Neural progenitor cell (in vitro differentiated cells): ENCODE measurements at places on chromosomes 1 and 21. TPM values are rescaled to one million over a fixed set of nuclear protein-coding genes. Genes with fewer than 3 reads are reported as not detected.

GRCh38 chr1:53076721-53077598 lies 14.9 kb downstream of the PODN start:
- peak; percentile 60 for DNase-seq

Gene FOXJ3
- 48.8 and 58.5 TPM in 2 replicates for total RNA-seq

DNA sequence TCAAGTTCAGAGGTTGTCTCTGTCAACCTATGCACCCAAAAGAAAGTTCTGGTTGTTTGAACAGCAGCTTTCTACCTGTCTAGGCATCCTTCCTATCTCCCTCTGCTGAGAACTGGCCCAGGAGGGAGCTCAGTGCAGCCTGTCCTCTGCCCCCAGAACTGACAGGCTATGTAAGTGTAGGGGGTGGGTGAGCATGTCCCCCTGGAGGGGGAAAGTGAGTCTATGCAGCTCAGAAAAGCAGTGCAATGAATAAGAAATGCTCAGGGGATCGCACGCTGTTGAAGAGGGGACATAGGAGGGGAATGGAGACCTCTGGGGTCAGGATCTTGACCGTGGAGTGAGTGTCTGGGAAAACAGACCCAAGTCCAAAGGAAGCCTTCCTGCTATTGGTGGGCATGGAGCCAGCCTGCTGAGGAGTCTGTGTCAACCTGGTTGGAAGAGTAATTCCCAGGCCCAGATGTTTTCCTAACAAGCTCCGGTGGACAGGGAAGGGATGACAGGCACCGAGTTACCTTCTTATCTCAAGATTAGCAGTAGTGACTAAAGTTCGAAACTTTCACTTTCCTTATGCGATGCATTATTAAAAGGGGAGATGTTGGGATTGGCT lies 26.1 kb upstream of the FHAD1 start:
- no peak for DNase-seq

- no peak for DNase-seq
Measured at GRCh38 chr21:17769447-17769845, 49.7 kb downstream of the C21orf91 start.

- DNase-seq, result no peak
Measured at GRCh38 chr1:63632110-63632509, 38.9 kb downstream of the PGM1 start.

- DNase-seq, result no peak
Measured at GRCh38 chr1:245859493-245860114, 647.5 kb downstream of the SMYD3 start.

DNA sequence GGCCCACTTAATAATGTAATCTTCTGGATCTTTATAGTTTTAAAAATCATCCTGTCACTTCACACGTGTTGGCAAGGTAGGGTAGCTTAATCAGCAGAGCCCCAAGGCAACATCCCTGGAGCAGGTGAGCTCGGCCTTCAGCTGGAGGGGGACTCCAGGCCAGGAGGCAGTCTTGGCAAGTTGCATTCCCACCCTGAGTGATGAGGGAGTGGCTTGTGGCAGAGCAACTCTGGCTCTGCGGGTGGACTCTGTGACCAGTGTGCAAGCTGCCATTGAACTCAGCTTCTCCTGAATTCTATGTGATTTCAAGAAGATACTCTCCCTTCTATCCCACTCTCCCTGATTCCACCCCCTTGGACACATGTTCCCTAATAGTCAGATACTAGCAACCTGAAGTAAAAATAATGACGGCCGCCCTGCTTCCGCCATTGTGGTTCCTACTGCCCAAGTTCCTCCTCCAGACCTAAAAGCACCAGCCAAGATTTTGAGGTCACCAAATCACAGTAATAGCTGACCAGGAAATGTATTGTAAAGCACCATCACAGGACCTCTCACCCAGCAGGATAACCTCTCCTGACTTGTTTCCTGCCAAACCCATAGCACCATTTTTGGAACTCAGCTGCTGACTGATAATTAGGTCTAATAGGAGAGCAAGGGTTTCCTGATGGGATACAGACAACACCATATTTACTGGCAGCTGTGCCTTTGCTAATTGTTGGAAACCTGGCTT lies 11.5 kb upstream of the LYST start:
- no peak for DNase-seq

- DNase-seq, result no peak
Measured at GRCh38 chr1:205782627-205783432, 7.5 kb upstream of the RAB29 start.

- peak; percentile 75 for DNase-seq
Measured at GRCh38 chr1:29237852-29238619, 1.7 kb downstream of the PTPRU start.

GRCh38 chr1:19390166-19390850 lies 78.2 kb downstream of the SLC66A1 start:
- no peak for DNase-seq

DNA sequence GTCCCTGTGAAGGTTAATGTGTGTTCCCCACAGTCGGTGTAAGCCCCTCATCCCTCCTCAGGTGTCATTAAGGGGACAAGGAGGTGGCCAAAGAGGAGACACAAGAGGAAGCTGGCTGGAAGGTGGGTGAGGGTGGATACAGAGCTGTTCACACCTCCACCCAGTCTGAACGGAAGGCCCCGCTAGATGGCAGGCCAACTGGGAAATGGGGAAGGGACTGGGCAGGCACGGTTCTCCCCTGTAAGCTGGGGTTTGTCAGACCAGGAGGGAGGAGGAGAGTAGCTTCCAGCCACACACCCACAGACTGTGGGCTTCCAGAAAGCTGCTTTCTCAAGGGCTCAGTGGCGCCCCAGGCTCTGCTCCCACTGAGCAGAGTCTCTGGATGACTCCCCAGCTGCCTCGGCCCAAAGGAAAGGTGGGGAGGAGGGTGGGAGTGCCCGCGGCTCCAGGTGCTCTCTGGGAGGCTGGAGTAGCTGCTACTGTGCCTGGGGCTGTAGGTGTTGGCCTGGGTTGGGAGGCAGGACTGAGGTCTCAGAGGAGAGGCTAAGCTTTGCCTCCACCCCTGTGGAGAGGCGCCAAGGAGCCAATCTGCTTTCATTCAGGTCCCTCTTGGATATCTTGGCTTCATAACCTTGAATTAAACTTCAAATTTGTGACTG lies 41.2 kb downstream of the PCP4 start:
- peak; percentile 27 for DNase-seq

GRCh38 chr1:10789047-10789791 lies 7.2 kb downstream of the CASZ1 start:
- DNase-seq, result no peak

- no peak for DNase-seq
Measured at GRCh38 chr1:104084380-104084779, 334.7 kb downstream of the AMY1C start.

Gene POU3F1
- 16.5 and 44.6 TPM in 2 replicates for total RNA-seq

Gene DENND2D
- not detected in 2 replicates for total RNA-seq

DNA sequence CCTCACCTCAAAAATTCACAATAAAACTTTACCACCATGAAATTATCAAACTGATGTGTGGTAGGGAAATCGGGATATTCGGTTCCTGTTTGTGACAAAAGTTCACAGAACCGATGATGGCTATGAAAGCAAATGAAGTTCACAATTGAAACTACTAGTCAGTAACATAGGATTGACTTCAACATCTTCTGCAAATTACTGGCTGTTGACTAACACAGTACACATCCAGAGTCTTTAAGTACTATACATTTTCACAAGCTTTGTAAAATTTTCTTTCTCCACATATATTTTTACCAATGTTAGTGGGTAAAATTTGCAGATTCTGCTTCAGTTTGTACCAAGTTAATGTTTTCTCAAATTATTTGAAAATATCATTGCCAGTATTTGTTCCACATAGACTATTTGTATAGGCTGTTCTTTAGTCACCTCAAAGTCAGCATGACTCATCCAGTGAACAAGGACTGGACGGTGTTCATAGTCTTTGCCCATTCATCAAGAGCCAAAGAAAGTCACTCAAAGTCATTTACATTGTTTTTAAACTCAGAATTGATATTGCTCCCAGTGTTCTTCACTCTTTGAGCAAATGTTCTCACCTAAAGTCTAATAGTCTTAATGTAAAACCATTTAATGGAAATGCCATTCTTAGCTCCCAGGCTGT lies 213.4 kb downstream of the USP25 start:
- DNase-seq, result no peak

DNA sequence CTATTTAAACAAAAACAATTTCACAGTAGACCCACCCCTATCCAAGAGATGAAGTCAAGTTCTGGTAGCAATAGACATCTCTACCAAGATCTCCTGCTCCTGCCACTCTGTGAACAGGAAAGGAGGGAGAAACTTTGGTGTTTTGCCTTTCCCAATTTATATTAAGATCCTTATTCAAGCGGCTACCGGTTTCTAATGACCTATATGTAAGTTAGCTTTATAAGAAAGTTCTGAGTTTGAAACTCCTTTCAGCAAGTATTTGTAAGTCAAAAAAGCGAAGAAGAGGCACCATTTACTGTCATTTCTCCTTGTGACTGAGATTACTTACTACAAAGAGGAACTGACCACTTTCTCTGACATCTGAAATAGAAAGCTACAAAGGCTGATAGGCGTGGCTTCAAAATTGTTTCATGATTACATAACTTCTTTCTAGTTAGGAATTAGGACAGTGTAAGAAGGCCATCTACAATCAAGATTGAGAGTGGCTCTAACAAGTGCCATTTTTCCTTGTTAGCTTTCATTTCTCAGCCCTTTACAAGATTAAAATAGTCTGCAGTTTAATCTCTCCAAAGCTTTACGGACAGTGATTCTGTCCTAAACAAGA lies at the start of gene MNDA:
Gene MNDA, plus strand, starts transcription at position 448 of the 604 bp plus-strand sequence. CDS start 10,803 bp downstream, outside the sequence.
- DNase-seq, result no peak

DNA sequence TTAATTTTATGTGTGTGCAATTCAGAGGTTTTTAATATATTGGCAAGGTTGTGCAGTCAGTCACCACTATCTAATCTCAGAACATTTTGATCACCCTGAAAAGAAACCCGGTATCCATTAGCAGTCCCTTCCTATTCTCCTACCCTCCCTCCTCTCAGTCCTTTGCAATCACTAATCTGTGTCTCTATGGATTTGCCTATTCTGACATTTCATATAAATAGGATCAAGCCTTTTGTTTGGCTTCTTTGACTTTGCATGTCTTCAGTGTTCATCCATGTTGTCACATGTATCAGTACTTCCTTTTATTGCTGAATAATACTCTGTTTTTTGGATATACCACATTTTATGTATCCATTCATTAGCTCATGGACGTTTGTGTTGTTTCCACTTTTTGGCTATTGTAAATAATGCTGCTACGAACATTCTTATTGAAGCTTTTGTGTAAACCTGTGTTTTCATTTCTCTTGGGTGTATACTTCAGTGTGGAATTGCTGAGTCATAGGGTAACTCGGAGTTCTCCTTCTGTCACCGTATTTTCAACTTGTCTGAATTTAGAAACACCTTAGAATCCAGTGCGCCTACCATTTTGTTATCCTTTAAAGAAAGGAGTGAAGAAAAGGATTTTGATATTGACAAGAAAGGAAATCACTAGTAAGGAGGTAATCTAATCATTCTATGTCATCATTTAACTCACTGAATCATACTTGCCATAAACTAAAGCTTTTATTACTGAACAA lies 3.4 kb downstream of the CEP85 start:
- no peak for DNase-seq

DNA sequence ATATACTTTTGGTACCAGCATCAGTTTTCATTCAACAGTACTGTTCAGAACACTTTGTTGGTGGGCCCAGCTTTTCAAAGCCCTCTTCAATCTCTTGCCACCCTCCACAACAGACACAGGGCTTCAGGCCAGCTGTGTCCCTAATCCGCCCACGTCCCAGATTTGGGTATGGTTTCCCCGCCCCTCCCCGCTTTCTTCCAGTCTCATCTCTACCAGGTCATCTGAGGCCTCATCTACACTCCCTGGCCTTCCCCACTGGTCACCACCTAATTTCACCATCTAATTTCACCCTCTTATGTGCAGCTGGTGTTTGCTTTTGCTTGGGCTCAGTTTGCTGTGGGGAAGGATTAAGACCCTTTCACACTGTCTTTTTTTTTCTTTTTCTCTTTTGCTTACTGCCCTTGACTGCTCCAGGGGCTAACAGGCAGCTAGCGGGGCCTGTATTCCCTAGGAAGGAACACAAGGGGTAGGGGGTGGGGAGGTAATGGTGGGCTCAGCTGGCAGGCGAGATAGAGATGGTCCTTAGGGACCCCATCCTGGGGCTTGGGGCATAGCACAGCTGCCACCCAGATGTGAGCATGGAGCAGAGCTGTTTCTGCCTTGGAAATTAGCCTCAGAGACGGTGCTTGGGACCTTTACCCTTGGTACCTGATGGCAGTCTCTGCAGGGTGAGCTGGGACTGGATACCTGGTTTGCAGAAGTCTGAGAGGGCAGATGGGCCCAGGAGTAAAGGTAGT lies 3.8 kb upstream of the EPB41 start:
- peak; percentile 33 for DNase-seq

GRCh38 chr1:200891774-200892157 lies 2.9 kb upstream of the INAVA start:
- DNase-seq, result peak; percentile 93

- DNase-seq, result no peak
Measured at GRCh38 chr1:55046871-55047270, 7.5 kb downstream of the PCSK9 start.

Gene SLC6A9
- total RNA-seq, result 1.4 and 5.6 TPM in 2 replicates

Gene WDR26
- 52.1 and 62.4 TPM in 2 replicates for total RNA-seq

DNA sequence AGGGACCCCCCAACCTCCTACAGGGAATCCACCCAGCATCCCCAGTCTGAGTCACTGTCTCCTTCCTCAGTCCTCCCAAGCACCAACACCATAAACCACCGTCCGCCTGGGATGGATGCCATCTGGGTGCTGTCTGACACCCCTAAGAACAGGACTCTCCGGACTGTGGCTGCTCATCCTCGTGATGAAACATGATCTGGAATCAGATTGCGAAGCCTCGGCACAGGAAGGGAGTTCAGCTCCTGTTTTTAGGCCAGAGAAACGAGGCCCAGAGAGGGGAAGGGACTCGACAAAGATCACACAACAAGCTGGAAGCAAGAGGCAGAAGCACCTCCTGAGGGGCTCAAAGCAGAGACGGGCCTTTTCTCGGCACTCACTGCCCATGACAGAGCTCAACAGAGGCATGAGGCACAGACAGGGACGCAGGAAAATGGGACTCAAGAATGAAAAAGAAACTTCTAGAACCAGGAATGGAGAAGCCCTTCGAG lies 8.4 kb downstream of the KCNN3 start:
- no peak for DNase-seq

GRCh38 chr1:1883092-1883873 lies 7.6 kb downstream of the GNB1 start:
- peak; percentile 43 for DNase-seq

Gene OR2T35
- total RNA-seq, result not detected in 2 replicates

Gene SPEN
- 40.1 and 59.6 TPM in 2 replicates for total RNA-seq

GRCh38 chr21:29638138-29638537 lies 301.7 kb downstream of the GRIK1 start:
- no peak for DNase-seq

Gene ZSCAN20
- total RNA-seq, result 11.4 and 14.8 TPM in 2 replicates

Gene SLC1A7
- total RNA-seq, result not detected in 2 replicates
